ENCODE measurements at places on chromosomes 4 and X.

DNA sequence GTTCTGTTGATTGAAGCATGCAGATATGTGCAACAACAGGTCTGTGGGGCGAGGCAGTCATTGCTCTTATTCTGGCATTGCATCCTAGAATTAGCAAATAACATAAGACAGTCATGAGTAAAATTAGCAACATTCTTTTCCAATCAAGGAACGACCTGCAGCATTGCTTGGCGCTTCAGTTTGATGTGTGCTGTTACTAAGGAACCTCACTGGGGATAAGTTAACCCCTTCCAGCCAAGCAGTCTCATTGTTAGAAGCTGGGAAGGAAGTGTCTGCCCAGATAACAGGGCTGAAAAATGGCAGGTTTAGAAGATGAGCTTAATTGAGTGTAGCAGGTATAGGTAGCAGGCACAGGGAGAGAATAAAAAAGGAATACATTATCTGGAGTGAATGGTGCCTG is 55.4 kb downstream of the RBM46 start:
- no peak for DNase-seq

DNA sequence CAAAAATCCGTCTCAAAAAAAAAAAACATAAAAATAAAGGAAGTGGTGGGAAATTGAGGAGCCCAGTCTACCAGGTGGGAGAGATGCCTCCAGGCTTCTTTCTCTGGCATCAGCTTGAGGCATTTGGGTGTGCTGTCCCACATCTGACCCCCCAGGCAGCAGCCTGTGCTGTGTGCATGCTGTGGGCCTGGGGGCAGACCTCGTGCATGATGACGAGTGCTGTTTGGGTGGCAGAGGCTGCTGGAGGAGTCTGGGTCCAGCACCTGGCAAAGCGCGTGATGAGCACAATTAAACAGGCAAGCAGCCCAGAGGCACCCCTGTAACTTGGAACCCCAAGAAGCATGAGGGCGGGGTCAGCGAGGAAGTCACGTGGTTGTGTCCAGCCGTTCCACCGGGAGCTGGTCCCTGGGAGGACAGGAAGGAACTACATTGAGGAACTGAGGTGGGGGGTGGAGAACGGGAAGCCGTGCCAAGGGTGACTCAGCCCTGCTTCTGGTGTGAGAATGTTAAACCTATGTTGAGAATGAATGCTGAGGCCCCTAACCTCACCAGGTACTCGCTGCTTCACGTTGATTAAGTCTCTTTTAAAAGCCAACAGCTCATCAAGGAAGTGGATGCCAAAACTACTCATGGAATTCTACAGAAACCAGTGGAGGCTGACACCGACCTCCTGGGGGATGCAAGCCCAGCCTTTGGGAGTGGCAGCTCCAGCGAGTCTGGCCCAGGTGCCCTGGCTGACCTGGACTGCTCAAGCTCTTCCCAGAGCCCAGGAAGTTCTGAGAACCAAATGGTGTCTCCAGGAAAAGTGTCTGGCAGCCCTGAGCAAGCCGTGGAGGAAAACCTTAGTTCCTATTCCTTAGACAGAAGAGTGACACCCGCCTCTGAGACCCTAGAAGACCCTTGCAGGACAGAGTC is 6.1 kb downstream of the TACC3 start:
- DNase-seq: no peak

DNA sequence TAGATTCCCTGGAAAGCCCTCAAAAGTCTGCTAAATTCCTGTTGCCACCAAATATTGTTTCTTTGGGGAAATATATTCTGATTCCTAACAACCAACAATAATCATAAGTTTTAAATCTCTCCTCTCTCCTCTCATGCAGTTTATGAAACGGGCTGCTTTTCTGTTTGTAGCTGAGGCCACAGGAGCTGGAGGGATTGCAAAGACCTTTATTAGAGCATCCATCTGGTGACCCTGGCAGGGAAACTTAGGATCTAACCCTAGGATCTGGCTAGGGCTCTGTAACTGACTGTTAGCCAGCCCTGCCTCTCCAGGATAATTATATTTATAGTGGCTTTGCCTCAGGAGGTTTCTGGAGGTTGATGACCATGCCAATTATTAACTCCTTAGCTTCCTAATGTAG is 56.9 kb downstream of the SMAD1 start:
- DNase-seq: no peak

DNA sequence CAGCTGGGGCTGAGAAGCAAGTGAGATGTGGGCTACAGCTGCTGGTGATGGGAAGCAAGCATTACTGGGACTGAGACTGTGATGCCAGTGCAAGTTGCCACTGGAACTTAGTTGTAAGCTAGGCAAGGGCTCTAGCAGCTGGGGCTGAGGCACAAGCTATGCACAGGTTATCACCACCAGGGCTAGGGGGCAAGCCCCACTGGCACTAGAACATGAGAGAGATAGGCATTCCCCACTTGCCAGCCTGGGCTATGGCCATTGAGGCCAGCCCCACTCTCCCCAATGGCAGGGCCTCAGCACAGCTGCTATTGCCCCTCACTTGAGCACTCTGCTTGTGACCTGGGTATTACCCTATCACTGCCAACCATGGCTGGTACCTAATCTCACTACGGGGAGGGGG is 130.8 kb upstream of the SMIM31 start:
- no peak for DNase-seq

DNA sequence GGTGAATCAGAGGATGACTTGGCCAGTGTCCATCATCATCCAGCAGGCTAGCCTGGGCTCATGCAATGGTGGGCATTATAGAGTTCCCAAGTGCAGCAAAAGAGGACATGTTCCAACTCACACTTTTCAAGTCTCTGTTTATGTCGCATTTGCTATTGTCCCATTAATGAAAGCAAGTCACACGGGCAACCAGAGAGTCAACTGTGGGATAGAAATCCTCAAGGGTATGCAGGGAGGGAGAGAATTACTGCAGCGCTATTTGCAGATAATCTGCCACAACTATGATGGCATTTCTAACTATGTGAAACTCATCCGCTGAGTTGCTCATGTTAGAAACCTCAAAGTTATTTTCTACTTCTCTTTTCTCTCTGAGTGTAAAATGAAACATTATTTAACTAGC is 78.5 kb upstream of the TAB3 start:
- DNase-seq: no peak

DNA sequence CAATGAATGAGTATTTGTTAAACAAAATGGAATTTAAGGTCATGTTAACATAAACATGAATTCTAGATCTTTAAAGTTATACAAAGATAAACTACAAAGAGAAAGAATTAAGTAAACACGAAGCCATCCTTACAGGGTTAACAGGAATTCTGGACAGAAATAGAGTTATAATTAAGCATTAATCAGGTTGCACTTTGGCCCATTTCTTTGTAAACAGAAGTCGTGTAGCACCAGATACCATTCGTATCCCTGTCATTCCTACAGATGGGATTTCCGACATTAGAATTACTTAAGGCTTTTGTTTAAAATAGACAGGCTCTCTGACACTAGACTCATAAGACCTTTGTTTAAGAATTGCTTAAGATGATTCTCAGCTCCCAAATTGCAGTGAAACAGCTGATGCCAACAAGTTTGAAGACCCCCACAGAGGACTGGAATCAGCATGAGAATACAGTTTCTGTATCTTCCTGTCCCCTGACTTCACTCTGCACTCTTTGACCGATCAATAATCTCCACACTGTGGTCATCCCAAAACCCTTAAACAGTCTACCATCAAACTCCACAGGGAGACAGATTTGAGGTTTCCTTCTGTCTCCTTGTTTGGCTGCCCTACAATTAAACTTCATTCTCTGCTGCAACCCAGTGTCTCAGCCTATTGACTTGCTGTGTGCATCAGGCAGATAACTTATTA is 22.3 kb upstream of the TMEM150C start:
- no peak for DNase-seq

- no peak for DNase-seq
These were observed 68.6 kb upstream of the MCF2 start for GRCh38 chrX:139776599-139776998.

DNA sequence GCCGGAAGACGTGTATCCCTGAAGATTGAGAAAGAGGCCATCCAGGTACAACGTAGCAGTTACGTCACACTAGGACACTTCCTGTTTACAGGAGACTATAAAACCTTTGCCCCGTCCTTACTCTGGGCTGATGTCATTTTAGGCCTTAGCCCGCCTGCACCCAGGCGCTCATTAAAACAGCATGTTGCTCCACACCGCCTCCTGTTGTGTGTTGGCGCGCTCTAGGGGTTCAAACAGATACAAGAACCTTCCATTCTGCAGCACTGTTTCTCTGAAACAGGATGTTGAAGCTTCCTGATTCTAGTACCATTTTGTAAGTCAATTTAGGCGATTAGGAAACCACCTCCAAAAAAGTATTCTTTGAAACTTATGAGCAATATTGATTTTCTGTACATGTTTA is 722.1 kb downstream of the PCDH7 start:
- no peak for DNase-seq
